ENCODE measurements at places on chromosomes 1 and 21.

GRCh38 chr1:244049162-244050013 is 1.7 kb upstream of the ZBTB18 start:
- DNase-seq, result peak; percentile 8

- no peak for DNase-seq
Observed at GRCh38 chr1:60279798-60280197, 206.2 kb upstream of the C1orf87 start.

DNA sequence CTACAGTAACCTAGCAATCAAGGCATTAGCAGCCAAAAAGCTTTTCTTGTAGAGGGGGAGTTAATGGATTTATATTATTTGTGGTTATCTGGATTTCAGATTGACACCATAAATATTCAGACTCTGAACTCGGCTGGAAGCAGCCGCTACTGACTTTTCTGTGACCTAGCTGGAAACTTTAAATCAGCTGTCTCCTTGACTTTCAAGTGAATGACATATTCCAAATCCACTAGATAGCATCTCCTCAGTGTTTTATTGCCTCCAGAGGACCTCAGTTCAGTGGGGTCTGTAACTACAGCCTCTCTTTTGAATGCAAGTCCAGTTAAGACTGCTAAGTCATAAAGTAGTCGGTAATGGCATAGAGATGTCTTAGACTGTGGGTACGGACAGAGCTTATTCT is 448.5 kb downstream of the NUF2 start:
- no peak for DNase-seq

DNA sequence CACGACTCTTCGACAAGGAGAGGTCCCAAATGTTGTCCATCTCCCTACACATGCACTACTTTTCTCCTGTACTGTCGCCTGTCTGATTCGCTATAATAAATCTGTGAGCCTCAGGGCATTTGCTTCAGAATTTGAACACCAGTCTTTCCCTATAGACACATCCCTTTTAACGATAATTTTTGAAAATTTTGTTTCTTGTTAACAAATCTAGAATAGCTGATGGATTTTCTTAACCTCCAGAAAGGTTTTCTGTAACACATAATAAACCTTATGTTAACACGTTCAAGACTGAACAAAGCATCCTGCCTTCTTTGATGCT is 704 bp downstream of the CAPZA1 start:
- DNase-seq, result no peak

DNA sequence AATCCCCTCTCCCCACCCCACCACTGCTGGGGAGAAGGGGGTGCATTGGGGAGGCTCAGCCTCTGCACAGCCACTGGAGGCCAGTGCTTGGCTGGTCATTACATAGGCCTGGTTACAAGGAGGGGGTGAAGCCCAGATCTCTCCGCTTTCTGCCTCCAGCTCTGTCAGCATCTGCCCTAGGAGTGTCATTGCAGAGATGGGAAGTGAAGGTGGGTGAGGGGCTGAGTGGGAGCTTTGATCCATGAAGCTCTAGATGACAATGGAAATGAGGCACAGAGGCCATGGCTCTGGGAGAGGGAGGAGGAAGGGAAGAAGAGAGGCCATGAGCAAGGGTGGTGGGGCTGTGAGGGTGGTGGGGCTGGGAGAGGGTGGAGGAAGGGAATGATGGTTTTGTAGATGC is 411.6 kb downstream of the MATN1 start:
- no peak for DNase-seq

DNA sequence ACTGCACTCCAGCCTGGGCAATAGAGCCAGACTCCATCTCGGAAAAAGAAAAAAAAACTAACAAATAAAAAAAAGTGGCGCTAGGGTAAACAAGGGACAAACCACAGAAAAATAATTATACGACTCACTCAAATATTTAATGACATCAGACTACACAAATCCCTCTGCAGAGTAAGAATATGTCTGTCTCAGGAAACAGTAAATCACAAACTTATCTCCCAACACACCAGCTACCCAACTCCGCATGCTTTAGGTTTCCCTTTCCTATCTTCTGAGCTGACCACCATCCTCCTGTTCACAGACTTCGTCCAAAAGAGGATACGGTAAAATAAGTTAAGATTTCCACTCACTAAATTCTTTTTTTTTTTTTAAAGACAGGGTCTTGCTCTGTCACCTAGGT is 16.2 kb downstream of the WDR47 start:
- no peak for DNase-seq

Measured in activated CD4-positive, alpha-beta T cell treated with anti-CD3 and anti-CD28 coated beads for 24 hours (primary cell).